ENCODE measurements at places on chromosomes 2 and 18.
A peak's percentile ranks its signal among the peaks of the same experiment; 100 is the strongest.

GRCh38 chr2:30763151-30763660, 44.0 kb downstream of the CAPN13 start:
- no peak for DNase-seq

GRCh38 chr2:138760676-138761075, 19.5 kb downstream of the NXPH2 start:
- DNase-seq: no peak

- no peak for DNase-seq
Measured at GRCh38 chr2:45301307-45302277, 292.3 kb upstream of the SIX2 start.

DNA sequence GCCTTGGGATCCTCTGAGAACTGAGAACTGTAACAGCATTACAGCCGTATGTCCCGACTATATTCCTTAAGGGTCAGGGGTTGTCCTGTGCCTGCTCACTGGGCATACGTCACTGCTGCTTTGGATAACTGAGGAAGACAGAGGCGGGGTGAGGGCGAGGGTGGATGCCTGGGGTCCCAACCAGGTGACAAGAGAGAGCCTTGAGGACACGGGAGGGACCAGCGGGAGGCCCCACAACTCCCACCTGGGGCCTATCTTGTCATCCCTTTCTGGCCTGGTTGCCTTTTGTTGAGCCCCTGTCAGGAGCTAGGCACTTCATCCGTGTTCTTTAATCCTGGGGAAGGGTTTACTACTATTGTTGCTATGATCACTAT, 28.8 kb downstream of the INPP5D start:
- DNase-seq: no peak

DNA sequence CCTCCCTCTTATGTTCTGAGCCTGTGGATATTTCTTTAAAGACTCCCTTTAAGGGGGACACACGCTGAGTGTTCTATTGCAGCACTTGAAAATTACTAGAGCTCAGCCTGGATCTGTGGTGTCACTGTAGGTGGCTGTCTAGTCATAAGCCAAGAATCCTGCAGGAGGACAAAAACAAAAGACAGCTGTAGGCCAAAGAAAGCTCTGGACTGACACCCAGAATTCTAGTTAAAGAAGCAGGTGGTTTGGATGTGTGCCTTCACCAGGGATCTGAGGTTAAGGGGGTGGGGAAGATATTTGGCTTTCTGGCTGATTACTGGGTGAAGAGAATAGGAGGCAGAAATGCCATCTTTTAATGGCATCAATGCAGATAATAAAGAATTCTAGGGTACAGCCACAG, 842.5 kb upstream of the NXPH2 start:
- no peak for DNase-seq

DNA sequence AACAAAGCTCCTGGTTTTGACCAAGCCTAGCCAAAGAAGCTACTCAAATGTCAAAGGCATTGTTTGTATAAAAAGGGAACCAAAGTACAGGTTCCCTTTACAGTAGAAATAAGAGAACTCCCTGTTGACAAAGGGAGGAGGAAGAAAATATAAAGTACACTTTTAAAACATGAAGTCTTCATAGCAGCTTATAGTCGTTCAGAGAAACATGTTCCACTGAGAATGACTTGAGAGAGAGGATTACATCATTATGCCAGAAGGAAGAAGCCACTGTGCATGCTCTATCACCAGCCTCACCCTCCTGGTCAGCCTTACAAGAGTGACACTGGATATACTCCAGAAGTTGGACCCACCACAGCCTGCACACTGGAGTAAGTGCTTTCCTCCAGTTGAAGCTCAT, 2.5 kb upstream of the DHRS9 start:
- no peak for DNase-seq

DNA sequence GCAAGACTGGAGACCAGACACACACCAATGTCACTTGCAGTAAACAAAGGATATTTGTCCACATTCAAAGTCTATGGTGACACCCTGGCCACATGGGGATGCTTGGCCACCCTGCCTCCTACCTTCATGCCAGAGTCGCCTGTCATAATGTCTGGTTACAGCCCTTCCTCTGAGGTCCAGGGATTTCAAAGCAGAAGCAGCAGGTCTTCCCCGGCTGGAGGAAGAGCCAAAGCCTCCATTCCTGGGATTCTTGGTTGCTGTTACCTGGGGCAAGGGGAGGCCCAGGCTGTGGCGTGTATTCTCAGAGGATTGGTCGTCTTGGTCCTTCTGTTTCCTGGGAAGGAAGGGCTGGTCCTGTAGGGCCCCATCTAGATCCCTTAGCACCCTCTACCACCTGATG, 2.3 kb upstream of the ALPP start:
- peak; percentile 12 for DNase-seq

- peak; percentile 94 for DNase-seq
Measured at GRCh38 chr2:219684721-219685689, 57.6 kb downstream of the SLC4A3 start.

GRCh38 chr2:10879624-10880585, 31.8 kb upstream of the KCNF1 start:
- no peak for DNase-seq

DNA sequence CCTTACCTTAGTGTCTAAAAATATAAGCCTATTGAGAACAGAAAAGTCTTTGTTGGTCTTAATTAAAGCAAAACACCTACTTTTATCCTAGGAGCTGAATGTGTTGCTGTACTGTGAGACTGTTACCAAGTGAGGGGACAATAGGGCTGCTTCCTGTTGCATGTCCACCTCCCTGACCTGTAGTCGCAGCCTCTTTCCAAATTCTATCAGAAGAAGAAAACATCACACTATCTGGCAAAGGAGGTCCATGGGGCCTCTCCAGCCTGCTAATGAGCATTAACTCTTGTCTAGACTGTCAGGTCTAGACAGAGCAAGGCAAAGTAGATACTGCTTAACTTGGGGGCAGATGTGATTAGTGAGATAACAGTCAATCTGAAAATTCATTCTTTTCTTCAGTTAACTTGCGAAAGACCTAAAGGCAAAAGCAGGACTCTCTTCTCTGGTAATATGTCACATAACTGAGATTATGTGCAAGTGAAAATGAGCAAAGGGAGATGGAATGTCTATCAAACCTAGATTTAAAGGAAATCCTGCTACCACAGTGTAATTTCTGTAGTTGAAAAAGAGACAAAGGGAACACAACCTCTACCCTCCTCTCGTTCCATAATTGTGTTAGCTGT, 66.9 kb downstream of the CDH20 start:
- no peak for DNase-seq

DNA sequence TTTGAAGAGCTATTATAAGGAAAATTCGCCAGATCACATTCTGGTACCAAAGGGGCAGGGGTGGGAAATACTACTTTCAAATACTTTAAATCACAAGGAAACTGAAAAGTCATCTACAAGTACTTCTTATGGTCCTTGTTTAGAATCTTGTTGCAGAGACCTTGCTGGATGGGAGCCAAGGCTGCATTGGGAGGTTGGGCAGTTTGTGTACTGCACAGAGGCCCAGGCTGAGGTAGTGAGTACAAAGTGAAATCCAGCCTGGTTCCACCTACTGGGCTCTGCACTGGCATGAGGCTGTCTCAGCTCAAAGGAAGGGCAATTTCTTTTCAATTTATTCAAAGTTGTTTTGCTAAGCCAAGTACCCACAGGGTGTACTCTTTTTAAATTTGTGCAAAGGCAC, 140.3 kb upstream of the DLX2 start:
- DNase-seq: no peak

DNA sequence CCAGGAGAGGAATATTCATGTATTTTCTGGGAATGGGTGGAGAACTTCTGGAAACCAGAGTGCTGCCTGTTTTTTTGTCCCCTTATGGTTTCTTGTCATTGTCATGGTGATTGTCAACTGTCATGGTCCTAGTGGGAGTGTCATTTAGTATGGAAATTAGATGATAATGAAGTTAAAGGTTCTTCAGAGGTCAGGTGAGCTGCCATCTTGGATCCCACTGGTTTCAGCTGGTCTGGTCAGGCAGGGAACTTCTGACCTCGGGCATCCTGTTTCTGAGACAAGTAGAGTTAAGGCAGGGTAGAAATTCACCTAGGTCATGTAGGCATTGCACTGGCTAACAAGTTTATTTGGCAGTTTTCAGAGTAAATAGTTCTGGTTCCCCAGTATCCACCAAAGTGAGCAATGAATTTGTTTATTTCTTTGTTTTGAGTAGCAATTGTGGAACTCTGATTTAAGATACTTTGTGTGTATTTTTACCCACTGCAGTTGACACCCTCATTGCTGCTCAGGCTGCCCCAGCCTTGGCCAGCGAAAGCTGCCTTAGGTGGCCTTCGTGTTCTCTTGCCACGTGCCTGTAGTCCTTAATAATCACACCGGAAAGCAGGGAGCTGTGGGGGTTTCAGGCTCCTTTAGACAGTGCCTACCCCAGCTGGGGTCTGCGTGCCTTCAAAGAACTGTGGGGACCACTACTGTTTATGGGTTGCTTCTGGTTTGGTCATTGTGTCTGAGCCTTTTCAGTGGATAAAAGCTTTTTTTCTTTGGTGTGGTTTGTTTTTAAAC, 48.7 kb downstream of the NCK2 start:
- DNase-seq: no peak

DNA sequence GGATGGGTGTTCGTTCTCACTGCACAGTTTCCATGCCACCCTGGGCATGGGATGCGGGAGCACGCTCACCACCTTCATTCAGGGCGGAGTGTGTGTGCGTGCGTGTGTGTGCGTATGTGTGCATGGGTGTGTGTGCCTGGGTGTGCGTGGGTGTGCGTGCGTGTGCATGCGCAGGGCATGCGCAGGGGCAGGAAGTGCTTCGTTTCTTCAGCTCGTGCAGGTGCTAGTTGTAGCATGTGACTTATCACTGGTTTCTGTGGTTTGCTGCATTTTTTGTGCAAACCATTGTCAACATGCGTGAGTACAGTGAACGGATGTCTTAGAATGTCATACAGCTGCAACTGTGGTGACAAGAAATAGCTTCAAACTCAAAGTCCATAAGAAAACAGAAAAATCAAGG, 179.5 kb downstream of the PTGR3 start:
- DNase-seq: no peak

GRCh38 chr18:9174302-9174701, 37.7 kb downstream of the ANKRD12 start:
- no peak for DNase-seq

DNA sequence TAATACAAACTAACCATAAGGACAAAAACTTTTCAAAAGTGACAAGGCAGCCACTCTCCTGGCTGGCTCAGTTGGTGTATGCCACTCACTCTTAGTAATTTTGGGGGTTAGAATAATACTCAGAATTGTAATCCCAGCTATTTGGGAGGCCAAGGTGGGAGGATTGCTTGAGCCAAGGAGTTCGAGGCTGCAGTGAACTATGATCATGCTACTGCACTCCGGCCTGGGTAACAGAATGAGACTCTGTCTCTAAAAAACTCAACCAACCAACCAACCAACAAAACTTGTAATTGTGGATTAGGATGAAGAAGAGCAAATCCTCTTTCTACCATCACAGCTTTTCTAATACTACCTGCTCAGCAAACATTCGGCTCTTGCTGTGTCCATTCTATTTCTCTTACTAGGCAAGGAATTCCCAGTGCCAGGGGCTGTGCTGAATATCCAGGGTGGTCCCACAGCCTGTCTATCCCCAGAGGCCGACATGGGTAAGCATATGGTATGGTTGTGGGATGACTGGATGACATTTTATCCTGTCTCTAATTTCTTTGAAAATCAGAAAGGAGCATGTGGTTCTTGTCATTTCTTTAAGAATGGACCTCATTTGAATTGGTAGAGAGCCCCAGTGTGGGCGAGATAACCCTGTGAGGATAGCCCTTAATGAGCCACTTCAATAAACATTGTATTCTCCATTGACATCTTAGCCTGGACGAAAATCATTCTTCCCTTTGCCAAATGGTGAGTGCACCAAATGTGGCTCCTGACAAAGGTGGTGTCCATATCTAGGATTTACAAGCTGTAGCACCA, 220.1 kb downstream of the MYCN start:
- DNase-seq: no peak
